Suprapubic skin (tissue), 4 donors: ENCODE measurements at places on chromosomes 13 and 19. TPM values are rescaled to one million over a fixed set of nuclear protein-coding genes. Genes with fewer than 3 reads are reported as not detected.

PRTN3 gene
- total RNA-seq: not detected

SYCN gene
- not detected for total RNA-seq

ZNF571 gene
- total RNA-seq: 5.9 TPM

DCT gene
- total RNA-seq: 91.9 TPM

DYRK1B gene
- total RNA-seq: 17.9 TPM

GRCh38 chr13:104650431-104650830 lies 1584.2 kb upstream of the SLC10A2 start:
- DNase-seq: no peak

DNA sequence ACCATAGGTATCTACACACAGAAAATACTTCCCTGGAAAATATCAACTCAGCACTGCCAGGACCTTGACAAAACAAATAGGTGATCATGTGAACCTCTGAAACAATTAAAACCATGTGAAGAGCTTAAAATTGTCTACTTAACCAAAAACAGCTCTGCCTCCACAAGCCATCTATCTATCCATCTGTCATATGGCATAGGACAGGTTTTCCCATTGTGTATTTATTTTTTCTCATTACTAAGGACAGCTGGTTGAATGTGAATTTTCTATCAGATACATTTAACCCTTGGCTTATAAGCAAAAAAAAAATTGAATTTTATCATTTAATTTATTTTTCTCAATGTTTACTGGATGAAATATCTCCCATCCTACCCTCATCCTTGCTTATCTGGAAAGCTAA lies 279.5 kb downstream of the PCDH9 start:
- DNase-seq: no peak

DNA sequence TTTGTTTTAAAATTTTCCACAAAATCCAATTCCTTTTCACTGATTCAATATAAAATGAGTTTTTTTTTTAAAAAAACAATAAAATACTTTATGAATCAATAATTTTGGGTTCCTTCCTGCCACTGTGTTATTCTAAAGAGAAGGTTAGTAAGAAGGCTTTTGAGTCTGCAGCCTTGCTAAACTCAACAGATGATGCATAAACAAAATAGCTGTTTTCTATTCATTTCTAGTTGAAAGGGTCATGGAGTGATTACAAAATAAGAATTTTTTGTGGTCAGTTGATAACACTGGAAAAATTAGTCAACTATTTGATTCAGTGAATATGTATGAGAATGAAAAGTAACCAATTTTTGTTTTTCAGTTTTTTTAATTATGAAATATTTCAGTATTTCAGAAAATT lies 169.9 kb downstream of the VWA8 start:
- no peak for DNase-seq

DNA sequence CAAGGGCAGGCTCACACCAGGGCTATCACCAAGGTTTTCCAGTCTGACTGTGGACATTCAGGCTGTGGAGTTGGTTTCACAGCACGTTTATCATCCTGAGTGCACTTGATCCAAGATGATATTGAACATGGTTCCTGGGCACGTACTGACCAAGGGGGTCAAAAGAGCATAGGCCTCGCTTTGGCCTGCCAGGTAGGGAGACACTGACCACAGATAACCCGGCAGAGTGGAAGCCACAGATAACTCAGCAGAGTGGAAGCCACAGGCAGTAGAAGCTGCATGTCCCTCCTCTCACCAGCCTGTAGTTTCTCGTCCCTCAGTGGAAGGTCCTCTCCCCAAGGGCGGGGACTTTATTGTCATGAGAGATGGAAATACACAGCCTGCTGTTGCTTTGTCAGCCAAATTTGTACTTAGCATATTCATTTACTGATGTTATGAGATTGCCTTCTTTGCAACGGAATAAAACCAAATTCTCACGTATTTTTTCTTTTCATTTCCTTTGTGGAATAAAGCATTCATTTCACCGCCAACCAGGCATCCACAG lies 8.8 kb upstream of the KRTDAP start:
- no peak for DNase-seq

GRCh38 chr19:54792814-54793213 lies 10.6 kb upstream of the KIR2DL4 start:
- DNase-seq: no peak

DNA sequence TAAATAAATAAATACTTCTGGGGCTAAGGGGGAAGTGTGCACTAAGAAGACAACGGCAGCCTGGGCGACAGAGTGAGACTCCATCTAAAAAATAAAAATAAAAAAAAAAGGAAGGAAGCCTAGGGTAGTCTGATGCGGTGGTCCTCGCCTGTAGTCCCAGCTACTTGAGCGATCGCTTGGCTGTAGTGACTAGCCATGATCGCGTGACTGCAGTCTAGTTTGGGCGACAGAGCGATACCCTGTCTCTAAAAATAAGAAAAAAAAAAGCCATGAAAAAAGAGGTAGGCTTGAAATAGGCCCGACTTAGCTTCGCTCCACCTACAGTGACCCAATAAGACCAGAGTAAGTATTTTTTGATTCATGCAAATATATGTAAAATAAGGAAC lies 661 bp upstream of the BABAM1 start:
- DNase-seq: no peak

- peak; percentile 61 for DNase-seq
These were observed 3.8 kb upstream of the KPTN start for GRCh38 chr19:47487551-47488515.
